ENCODE measurements at places on chromosomes 5 and 9.

DNA sequence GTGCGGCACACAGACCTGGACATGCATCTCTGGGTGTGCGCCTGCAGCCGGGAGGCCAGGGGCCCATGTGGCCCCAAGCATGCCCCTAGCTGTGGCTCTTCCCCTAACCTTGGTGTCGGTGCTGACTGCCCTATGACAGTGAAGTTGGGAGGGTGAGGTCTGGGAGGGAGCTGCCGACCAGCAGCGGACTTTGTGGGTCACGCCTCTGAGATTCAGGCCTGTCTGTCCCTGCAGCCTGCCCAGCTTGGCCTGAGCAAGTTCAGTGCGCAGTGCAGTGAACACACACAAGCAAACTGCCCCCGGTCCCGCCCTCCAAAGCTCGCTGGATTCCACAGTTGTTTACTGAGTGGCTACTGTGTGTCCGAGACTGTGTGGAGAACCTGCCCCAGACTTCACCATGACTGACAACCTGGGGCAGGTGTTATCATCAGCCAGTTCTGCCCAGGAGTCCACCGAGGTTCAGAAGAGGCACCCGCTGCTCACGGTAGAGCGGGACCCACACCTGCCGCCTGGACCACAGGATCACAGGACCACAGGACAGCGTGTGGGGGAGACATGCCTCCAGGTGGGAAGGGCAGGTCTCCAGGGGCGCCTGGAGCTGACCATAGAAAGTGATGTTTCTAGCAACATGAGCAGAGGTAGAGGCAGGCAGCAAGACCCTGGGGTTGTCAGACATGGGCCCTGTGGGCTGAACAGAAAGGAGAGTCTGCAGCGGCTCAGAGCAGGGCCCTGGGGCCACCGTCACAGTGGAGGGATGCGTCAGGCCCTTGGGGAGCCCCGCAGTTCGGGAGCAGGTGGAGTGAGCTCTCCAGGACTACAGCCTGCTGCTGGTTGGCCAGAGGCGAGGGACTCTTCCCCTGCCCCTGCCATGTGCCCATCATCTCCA is 105.1 kb downstream of the PHF2 start:
- DNase-seq = no peak

DNA sequence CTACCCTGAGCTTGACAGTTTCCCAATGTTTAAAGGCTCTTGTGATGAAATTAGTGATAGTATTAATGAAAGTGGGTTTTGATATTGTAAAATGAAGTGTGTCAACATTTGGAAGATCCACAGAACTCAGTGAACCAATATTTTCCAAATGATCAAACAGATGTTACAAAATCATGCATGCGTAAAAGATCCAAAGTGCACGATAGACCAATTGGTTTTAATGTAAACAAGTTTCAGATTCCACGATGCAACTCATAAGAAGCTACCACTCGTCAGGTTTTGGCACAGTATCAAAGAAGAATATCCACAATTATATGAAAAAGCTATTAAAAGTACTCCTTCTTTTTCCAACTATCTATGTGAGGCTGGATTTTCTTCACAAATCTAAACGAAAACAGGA is 82.3 kb downstream of the SLC38A9 start:
- no peak for DNase-seq

DNA sequence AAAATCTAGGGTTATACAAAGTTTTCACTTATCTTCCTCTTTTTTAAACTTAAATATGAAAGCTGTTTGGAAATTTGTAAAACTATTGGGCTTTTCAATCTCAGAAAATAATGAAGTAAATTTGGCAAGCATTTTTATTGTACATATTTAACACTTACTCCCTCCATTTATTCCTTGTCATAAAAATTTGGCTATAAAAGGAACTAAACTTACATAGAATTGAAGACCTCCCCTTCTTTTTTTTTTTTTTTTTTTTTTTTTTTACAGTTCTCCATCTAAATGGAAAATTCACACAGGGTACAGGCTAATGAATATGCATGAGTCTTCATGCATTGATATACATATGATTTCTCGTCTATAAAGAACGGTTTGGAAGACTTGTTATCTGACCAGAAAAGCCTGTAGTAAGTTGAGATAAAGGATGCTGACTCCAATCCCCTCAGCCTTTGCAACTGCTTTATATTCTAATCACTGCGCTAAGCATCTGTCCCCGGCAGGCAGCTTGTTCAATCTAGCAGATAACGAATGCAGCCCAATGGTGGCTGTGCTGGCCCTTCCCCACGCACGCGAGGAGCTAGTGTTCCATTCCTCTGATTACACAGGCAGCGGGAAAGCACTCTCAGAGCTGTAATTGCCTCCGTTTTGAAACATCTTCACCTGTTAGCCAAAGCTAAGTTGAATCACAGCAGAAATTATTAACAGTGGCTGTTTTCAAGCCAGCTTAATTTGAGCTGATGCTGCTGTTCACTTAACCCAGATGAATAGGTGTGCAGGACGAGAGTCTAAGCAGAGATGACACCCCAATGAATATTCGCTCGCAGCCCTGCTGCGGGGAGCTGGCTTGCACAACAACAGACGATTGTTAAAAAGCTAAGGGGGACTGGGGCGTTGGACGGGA is 453.8 kb upstream of the ZNF608 start:
- DNase-seq = no peak

- DNase-seq = no peak
Measured at GRCh38 chr9:89996773-89997172, 392.0 kb downstream of the GADD45G start.

GRCh38 chr5:168269937-168270330 is 21.5 kb upstream of the WWC1 start:
- DNase-seq = no peak

GRCh38 chr9:120655005-120655622 is 59.2 kb downstream of the MEGF9 start:
- DNase-seq = no peak

GRCh38 chr9:112530751-112531205 is 44.2 kb downstream of the KIAA1958 start:
- no peak for DNase-seq

GRCh38 chr5:16673241-16674201 is 56.7 kb upstream of the RETREG1 start:
- DNase-seq = no peak

DNA sequence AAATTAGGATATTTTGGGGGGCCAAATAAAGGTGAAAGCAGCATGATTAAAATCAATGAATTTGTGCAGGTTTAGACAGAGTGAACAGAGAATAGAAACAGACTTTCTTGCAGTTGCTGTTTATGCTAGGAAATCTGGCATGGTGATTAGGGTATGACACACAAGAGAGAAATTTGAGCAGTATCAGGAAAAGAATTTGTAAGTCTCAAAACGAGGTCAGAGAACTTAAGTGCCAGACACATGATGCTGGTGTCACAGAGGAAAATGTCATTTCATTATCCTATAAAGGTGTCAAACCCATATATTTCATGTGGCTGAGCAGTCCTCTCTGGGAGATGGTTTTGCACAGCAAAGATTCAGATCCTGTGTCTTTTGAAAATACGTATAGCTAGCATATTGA is 15.7 kb downstream of the LVRN start:
- DNase-seq = no peak

DNA sequence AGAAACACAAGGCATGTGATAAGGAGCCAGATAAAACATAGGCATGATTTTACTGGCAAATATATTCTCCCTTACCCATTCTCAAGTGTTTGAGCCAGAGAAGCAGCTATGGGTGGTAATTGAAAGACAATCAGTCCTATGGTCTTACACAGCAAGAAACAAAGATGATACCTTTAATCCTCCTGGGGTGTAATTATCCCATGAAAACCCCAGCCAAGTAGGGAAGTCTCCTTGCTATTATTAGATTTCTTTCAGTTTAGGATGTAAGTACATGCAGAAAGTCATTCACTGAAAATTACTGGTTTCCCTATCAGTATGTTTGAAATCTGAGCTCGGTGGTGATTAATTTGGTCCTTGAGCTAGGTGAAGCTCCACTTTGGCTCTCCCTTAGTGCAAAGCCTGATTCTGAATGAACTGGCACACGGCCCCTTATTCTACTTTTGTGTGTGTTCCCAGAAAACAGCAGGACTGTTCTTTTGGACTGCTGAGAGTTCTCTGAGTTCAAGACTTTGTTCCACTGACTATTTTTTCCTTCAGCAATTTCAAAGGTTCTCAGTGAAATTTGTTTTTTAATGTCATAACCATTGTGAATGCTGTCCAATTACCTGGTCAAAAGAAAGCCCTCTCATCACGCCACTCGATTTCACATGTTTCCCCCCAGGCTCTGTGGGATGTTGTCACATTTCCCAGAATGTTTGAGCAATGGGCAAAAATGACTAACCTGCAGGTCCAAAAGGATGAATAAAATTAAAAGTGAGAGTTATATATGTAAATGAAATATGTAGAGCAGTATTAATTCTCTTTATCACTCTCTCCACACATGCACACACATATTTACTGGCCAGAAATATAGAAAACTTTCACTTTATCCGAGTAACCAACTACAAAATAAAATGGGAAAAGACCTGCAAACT is 343.0 kb downstream of the RAB3C start:
- DNase-seq = no peak

DNA sequence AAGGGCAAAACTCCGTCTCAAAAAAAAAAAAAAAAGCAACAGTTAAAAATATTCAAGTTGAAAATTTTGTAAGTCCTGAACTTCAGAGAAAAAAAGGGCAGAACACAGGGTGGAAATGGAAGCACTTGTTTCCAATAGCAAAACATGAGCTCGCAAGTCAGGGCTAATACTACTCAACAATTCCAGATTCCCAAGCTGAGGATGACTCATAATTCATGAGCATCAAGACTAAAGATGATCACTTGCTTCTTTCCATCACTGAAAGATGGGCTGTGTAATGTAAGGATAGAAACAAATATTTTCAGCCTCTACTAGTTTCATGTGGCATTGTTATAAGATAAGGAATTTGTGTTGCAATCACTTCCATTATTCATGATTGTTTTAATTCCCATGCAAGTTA is 33.5 kb upstream of the FST start:
- DNase-seq = no peak

DNA sequence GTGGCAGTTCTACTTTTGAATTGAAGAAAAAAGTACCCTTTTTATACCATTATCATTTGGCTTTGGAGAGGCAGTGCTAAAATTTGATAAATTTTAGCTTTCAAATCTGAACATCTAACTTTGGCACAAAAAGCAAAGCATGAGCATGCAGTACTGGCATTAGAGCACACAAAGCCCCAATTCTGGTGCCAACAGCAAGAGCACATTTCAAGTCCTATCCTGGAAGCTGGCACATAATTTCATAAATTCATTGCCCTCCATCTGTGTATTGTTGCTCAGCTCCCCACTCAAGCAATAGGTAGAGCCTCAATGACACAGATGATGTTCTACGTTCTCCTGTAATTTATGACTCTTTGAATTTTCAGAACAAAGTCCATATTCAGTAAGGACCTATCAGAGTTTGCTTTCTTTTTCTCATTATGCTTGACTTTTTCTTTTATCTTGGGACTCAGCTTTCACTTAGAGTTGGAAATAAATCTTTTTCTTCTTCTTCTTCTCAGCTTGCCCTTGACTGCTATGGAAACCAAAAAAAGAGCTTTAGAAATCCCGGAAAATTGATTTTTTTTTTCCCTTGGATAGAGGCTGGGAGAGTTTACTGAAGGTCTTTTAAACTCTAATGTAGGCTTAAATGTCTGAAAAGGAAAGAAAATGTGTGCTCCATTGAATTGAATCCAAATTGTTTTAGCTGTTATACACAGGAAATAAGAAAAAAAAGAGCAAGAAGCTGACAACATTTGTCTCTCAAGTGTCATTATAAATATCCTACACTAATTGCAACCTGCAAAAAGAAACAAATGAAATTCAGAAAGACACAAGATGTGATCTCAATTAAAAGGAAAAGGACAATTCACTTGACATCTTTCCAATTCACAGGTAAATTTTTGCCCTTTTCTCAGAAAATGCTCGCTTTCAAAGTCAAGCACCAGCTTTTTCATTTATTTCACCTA is 380.8 kb upstream of the CDH18 start:
- no peak for DNase-seq

- no peak for DNase-seq
Measured at GRCh38 chr9:83670381-83670780, 37.4 kb downstream of the UBQLN1 start.

DNA sequence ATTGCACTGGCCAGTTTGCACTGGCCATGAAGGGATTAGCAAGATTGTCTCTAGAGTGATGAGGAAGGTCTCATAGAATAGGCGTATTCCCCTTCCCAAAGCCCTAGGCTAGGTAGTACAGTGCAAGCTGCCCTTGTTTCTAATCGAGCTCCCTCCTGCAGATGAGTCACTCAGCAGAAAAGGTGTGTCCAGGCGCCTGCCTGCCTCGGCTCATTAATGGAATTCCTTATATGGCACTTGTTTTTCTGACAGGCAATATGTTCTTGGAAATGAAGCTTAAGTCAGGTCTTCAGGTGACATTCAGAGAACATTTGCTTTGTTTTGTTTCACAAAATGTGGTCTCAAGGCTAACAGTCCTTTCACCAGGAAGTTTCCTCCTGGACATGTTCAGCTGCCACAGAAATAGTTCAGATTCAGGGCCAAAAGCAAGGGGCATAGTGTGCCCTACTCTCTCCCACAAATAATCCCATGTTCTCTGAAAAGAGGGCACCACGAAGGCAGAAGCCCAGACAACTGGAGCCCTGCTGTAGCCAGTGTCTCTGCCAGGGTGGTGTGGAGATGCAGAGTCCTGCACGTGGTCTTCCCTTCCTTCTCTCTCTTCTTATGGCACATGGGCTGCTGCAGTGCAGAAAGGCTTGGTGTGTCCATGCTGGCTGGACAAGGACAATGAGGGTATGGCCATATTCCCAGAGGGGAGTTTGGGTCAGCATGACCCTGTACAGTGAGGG is 281.1 kb upstream of the MAP3K1 start:
- DNase-seq = no peak

DNA sequence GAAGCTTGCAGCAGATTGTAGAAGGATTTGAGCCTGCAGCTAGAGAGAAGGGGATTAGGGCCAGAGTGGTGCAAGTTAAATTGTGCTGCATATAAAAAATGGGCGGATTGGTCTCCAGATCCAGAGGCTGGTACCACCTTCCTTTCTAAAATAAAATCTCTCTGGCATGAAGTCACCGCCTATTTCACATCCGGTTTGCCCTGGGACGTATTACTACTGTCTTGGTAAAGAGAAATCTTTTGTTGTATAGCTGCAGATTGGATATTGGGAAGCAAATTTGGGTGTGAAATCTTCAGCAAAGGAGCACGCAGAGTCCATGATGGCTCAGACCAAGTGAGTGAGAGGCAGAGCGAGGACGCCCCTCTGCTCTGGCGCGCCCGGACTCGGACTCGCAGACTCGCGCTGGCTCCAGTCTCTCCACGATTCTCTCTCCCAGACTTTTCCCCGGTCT is at the start of gene GABRA1:
Gene GABRA1, plus strand, starts transcription at position 180 of the 451 bp plus-strand sequence. CDS start 2,691 bp downstream, outside the sequence.
- DNase-seq = no peak

GRCh38 chr5:176529741-176530141 is 7.5 kb downstream of the RNF44 start:
- DNase-seq = no peak

DNA sequence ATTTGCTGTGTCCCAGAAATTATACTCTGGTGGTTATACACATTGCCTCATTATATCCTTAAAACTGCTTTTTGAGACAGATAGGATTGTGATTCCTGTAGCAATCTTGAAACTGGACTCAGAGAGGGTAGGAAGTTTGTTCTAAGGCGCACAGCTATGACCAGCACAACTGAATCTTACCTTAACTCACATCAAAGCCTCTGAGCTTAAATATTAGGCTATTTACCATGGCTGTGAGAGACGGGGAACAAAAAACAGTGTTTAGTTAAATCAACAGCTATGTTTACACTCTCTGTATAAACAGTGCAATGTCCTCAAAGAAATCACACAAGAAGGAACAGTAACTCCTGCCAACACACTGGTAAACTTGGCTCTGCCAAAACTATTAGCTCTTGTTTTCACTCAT is 50.9 kb upstream of the TUT7 start:
- no peak for DNase-seq
